Left lung (tissue), 14 donors: ENCODE measurements at places on chromosomes 7 and 10. TPM values are rescaled to one million over a fixed set of nuclear protein-coding genes. Genes with fewer than 3 reads are reported as not detected.

DNA sequence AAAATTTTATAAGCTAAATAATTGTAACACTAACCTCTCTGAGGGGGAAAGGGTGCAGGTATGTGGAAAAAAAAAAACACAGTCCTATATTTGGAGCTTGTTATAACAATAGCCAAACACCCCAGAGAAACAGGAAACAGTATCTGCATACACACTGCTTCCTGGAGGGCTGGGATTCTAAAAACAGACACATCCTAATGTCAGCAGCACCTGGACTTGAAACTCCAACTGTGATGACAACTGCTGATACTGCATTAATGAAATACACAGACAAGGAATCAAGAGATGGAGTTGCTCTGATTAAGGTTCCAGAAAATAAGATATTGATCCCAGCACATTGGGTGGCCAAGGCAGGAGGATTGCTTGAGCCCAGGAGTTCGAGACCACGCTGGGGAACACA, 9.3 kb downstream of the DAGLB start:
- DNase-seq, result no peak

DNA sequence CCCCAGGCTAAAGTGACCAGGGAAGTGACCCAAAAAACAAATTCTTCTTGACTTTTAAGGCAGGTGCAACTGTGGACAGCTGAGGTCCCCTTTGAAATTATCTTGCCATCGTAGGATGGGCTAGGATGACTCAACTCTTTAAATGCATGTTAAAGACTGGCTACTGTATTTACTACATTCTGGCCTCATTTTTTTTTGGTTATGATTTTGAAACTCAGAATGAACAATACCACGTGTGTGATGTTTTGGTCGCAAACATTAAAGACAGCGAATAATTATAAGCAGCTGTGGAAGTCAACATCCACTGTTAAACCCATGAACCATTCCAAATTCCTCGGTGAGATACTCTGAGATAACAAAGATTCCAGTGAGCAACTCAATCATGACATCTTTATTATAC, 1.2 kb upstream of the SLC13A4 start:
- no peak for DNase-seq

DNA sequence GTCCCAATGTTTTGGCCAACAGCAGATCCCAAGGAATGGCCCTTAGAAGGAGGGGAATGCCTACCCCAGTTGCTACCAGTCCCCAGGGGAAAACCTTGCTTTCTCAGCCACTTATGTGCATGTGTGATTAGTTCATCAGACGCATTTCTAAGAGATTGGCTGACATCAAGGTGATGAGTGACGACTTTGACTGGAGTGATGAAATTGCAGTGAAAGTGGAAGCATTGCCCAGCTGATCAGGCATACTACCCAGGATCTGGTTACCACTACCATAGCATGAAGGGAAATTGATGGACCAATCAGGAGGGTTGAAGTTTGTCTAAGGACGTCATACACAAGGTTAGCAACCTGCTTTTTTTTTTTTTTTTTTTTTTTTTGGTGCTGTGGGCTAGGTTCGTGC, 90.3 kb upstream of the ELMO1 start:
- DNase-seq, result no peak

DNA sequence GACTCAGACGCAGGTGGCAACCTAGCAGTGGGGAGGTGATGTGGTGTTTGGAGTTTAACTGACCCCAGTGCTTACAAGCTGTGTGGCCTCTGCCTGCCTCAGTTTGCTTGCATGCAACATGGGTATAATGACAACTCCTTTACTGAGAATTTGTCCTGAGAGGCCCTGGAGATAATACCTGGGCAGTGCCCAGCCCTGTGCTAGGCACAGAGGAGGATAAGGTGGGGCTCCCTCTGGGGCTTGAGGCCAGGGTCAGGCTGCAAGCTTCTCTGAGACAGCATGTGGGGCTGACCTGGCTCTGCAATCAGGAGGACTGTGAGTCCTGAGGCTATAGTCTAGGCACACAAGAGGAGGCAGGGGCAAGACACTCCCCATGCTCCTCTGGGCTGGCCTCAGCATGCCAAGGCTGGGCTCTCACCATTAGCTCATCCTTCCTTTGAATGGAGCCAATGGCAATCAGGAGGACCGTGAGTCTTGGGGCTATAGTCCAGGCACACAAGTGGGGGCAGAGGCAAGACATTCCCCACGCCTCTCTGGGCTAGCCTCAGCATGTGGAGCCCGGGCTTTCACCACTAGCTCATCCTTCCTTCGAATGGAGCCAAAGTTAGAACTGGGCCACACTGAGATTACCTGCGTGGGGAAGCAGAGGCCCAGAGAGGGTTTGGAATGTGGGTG, 147.9 kb downstream of the RPS24 start:
- DNase-seq, result no peak

DNA sequence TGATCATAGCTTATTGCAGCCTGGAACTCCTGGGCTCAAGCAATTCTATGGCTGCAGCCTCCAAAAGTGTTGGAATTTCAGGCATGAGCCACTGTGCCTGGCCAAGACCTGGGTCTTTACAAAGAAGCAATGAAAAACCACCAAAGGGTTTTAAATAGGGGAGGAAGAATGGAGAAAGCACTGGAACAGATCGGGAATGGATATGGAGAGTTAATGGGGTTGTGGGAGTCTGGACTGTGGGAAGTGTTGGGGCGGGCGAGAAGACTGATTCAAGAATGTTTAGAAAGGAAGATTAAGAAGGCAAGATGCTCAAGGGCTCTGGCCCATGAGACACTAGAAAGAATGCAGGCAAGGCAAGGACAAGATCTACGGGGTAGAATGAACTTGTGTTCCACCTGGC, 98.5 kb downstream of the CARD11 start:
- DNase-seq, result no peak

DNA sequence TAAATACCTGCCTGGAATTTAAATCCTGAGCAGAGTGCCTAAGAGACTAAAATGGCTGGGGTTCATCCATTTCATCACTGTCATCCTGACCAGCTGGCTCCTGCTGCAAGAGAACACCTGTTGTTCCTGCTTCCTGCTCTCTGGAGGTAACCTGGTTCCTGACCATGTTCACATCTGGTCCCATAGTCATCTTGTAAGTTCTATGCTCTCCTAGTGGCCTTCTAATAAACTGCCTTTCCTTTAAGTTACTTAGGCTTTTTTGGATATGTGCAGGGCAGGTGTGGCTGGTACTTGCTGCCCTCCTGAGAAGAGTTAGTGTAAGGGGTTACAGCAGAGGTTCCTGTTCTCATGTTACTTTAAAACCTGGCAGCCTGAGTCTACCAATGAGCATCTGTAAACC, 80.0 kb downstream of the NRCAM start:
- no peak for DNase-seq

DNA sequence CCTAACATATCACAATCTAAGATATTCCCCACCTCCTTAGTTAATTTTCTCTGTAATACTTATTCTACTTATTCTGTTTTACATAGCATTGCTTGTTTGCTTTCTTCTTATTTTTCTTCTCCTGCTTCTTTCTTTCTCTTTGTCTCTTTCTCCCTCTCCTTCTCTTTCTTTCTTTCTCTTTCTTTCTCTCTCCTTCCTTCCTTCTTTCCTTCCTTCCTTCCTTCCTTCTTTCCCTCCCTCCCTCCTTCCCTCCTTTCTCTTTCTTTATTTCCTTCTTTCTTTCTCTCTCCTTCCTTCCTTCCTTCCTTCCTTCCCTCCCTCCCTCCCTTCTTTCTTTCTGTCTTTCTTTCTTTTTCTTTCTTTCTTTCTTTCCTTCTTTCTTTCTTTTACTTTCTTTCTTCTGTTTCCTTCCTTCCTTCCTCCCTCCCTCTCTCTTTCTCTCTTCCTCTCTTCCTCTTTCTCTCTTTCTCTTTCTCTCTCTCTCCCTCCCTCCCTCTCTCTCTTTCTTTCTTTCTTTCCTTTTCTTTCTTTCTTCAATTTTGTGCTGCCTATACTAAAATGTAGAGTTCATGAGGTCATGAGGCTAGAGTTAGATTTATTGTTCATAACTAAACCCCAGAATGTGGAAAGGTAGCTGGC, 445.4 kb downstream of the GATA3 start:
- DNase-seq, result no peak

DNA sequence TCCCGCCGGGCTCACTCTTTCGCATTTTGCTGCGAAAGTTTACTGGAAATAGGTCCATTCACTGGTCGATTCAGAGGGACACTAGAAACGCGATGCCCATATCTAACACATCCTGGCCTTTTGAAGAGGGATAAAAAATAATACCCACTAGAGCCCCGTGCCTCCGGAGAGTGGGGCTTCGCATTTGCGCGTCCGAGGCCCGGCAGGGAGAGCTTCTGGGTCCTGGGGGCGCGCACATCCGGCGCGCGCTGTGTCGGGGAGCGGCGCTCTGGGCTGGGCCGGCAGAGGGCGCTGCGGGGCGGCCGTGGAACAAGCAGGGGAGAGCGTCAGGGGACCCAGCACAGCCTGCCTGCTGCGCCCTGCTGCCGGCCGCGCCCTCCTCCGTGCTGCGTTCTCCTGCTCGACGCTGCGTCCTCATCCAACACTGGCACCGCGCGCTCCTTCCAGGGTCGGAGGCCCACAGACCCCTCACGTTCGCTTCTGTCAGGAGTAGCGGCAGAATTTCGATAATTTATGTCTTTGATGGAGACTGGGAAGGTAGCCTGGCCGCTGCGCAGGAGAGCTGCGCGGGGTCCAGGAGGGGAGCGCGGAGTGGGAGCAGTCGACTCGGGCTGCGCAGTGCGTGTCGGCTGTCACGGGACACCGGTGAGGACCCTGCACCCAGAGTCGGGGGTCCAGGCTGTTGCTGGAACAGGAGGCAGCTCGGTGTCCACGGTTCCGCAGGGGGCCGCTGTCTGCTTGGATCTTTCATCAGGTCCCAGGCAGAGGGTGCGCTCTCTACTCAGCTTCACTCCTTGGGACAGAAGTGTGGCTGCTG, 41.5 kb upstream of the ZNF32 start:
- peak; percentile 84 for DNase-seq

DNA sequence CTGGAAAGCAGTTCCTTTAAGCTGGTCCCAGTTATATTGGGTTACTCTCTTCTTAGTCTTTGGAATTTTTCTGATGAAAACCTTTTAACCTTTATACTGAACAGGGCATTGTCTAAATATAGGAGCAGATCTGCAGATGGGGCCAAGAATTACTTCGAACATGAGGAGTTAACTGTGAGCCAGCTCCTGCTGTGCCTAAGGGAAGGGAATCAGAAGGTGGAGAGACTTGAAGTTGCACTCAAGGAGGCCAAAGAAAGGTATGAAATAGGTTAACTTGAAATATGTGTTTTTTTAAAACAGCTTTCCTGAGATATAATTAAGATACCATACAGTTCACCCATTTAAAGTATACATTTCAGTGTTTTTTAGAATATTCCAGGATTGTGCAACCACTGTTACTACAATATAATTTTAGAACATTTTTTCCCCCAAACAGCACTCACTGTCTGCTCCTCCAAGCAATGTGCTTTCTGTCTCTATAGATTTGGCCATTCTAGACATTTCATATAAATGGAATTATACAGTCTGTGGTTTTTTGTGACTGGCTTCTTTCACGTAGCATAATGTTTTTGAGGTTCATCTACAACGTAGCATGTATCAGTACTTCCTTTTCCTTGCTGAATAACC, 18.9 kb downstream of the OPTN start:
- no peak for DNase-seq

Gene RBM20
- polyA plus RNA-seq, result 1.3 TPM

Gene HOXA4
- polyA plus RNA-seq, result 35.3 TPM
